Omental fat pad (tissue), 4 donors: ENCODE measurements at places on chromosomes 12 and 14.

GRCh38 chr12:69027411-69027881, 94.5 kb upstream of the CPM start:
- no peak for DNase-seq

DNA sequence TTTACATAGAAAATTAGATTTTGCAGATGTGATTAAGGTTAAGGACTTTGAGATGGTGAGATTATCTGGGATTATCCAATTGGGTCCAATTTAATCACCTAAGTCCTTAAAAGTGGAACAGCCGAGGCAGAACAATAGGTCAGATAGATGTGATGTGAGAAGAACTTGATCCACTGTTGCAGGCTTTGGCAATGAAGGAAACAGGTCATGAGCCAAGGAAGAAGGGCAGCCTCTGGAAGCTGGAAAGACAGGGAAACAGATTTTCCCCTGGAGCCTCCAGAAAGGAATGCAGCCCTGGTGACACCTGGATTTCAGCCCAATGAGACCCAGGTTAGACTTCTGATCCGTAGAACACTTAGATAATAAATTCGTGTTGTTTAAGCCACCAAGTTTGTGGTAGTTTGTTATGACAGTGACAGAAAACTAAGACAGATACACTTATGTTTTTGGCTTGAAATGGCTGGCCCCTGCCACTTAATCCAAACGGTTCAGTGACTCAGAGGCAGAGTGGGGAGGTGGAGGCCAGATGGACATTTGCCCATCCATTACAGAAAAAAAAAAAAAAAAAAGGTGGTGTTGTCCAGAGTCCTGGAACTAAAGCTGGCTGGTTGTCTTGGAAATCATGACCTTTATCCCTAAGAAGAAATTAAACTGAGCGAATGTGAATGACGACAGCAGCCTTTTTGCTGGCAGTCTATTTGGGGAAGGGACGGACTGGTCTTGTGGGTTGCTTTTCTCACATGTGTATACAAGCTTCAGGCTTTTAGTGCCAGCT, 181.9 kb upstream of the NRXN3 start:
- DNase-seq: no peak

- DNase-seq: no peak
These were observed 158.9 kb upstream of the PLEKHG7 start for GRCh38 chr12:92543840-92544239.

- no peak for DNase-seq
These were observed 41.8 kb upstream of the PTPRR start for GRCh38 chr12:70962226-70962794.

GRCh38 chr14:67650694-67651093, 23.7 kb downstream of the VTI1B start:
- DNase-seq: no peak

GRCh38 chr14:64081174-64081746, 212.9 kb downstream of the ESR2 start:
- DNase-seq: no peak

GRCh38 chr12:95548056-95548538, 3.2 kb downstream of the USP44 start:
- no peak for DNase-seq
